ENCODE measurements at places on chromosomes 3 and 15.

- peak; percentile 57 for DNase-seq
These were observed 99.6 kb downstream of the FNDC3B start for GRCh38 chr3:172138792-172139507.

DNA sequence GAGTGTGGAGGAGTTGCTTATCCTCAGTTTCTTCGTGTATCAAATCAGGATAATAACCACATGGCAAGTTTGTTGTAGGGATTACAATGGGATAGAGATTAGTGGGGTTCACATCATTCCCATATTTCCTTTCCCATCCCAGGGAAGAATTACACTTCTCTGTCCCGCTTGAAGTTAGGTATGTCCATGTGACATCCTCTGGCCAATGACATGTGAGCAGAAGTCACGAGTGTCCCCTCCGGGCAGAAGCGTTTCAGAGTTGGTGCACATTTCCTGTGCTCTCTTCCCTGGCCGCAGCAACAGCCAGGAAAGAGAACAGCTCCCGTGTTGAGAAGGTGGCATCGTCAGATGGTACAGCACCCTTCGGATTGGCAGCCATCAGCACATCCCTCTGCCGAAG is 36.7 kb upstream of the HES1 start:
- DNase-seq, result no peak

- DNase-seq, result peak; percentile 44
These were observed 452 bp downstream of the TMEM158 start for GRCh38 chr3:45225465-45226205.

DNA sequence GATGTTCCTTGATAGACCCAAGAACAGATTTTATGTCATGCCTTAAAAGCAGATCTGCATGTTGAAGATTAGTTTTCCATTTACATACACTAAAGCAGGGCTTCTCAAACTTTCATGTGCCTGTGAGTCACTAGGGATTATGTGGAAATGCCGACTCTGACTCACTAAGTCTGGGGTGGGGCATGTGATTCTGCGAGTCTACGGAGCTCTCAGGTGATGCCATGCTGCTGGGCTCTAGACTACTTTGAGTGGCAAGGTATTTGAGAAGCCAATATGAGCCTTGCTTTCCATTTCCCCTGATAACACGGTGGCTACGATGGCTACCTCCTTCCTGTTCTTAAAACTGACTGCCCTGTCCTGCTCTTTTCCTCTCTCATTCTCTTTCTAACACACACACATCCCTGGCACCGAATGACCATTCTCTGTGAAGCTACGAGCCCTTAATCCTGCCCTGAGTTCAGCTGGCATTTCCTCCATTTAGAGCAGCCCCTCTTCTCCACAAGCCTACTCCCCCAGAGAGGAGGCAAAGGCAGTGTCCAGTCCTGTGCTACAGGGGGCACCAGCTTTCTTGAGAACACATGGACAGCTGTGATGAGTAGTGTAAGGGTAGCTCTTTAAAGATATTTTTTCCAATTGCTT is 39.7 kb upstream of the PYGO1 start:
- no peak for DNase-seq

DNA sequence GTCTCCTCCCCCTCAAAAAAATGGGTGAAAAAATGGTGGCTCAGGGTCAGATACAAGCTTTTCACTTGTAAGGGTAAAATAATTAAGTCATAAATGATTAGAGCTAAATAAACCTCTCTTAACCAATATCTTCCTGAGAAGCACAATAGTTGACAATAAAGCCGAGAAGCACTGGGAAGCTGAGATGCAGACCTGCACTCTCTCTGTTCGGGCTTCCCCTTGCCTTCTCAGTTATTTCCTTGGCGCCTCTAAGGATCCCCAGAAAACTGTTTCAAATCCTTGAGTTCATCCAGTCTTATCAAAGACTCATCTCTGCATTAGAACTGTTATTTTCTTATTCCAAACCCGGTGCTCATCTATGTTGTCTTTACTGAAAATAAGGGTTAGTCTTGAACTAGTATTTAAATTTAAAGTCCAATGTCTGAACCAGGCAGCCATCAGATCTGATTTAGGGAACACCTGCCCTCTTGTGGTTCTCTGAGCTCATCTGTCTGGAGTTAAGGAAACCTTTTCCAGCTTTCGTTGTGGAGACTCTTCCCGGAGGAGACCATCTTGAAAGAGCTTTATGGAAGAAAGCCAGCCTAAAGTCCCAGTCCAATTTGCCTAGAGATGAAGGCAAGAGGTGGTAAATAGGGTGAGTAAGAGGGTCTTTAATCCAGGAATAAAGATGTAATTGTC is 256.4 kb upstream of the MCTP2 start:
- DNase-seq, result no peak

- DNase-seq, result peak; percentile 27
These were observed 17.4 kb downstream of the GPR160 start for GRCh38 chr3:170055209-170055608.

DNA sequence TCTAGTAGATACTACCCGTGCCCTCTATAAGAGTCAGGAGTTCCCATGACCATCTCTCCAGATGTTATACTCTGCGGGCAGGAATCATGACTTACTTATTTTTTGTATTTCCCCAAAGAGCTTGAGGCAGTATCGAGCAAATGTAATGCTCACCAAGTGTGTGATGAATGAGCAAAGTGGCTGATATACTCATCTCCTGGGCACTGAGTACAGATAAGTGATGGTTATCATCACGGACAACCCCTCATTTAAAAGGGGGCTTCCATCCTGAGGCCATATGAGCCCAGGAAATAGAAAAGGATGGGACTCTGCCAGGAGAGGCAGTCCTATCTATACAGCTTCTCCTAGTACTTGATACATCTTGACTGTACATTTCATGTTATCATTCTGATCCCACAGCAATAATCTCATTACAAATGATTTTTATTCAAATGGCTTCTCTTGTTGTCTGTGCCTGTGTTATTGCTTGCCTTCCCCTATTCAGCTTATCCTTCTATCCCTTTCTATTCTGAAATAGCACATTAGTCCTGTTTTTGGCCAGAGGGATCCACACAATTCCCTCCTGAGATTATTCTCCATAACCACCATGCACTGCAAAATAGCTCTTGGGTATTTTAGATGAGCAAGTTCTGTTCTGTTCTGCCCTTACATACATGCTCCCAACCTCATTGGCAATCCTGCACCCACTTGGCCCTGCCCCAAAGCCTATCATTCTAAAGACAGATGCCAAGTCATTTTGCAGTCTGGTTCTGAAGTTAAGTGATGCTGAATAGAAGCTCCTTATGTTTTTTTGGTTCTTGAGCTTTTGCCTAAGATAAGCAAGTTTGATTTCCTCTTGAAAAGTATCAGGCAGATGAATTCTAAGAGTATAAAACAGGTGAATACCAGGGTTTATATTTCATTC is 48.0 kb upstream of the MRPL3 start:
- no peak for DNase-seq

GRCh38 chr3:120298996-120299395 is 14.0 kb upstream of the GPR156 start:
- DNase-seq, result no peak

GRCh38 chr15:74193299-74193718 is 9.3 kb downstream of the STRA6 start:
- no peak for DNase-seq

DNA sequence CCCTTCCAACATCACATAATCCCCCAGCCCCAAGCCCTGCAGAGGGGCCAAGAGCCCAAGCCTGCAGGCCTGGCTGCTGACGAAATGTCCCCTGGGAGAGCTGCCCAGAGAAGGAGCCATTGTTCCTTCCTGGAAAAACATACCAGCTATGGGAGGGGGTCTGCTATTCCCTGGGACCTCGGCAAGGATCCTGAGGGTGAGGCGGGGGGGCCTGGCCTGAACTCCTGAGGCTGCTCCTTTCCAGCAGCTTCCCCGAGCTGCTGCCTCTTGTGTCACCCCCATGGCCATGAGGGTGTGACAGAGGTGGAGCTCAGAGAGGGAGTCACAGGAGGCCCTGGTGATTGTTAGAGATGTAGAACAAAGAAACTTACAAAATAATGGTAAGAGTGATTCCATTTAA is 12.9 kb downstream of the LOXL1 start:
- DNase-seq, result no peak

GRCh38 chr3:178709051-178709450 is 172.8 kb downstream of the KCNMB2 start:
- DNase-seq, result no peak

- no peak for DNase-seq
These were observed 73.0 kb downstream of the EEFSEC start for GRCh38 chr3:128226186-128226725.

GRCh38 chr3:179580992-179581391 is 18.3 kb downstream of the ACTL6A start:
- DNase-seq, result no peak

GRCh38 chr3:135154186-135154585 is 359.1 kb downstream of the EPHB1 start:
- no peak for DNase-seq

DNA sequence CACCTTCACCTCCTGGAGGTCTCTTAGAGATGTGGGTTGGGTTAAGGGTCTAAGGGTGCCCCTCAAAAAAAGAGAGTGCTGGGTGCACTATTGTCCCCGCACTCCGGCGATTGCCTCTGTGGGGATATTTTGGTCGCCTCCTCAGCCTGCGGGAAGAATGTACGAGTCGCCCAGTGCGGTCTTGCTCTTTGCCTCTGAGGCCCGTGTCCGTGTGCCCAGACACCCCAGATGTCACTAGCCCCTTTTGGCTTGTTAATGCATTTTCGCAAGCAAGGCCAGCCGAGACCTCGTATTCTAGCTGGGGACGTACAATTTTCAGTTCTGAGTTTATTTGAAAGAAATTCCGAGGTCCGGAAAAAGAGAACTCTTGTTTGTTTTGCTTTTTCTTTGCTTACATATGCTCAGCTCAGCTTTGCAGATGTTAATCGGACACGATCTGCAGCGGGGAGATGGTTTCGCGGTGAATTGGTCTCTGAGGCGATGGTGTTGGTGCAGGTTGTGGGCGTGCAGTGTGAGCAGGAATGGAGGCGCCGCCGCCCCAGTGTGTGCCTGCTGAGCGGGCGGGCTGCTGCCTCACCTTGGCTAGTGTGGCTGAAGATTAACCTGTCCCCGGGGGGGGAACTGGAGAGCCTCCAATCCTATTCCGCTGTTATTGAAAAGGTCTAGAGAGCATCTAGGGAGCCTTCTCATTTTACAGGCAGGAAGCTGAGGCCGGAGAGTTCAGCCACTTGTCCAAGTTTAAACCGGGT is 1.4 kb downstream of the ST6GAL1 start:
- peak; percentile 73 for DNase-seq

DNA sequence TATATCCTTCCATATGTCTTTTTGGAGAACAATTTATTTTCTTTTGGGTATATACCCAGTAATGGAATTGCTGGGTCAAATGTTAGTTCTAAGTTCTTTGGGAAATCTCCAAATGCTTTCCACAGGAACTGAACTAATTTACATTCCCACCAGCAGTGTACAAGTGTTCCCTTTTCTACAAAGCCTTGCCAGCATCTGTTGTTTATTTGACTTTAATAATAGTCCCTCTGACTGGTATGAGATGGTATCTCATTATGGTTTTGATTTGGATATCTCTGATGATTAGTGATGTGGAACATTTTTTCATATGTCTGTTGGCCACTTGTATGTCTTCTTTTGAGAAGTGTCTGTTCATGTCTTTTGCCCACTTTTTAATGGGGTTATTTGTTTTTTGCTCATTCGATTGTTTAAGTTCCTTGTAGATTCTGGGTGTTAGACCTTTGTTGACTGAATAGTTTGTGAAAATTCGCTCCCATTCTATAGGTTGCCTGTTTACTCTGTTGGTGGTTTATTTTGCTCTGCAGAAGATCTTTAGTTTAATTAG is 48.4 kb downstream of the TMEM45A start:
- DNase-seq, result no peak

DNA sequence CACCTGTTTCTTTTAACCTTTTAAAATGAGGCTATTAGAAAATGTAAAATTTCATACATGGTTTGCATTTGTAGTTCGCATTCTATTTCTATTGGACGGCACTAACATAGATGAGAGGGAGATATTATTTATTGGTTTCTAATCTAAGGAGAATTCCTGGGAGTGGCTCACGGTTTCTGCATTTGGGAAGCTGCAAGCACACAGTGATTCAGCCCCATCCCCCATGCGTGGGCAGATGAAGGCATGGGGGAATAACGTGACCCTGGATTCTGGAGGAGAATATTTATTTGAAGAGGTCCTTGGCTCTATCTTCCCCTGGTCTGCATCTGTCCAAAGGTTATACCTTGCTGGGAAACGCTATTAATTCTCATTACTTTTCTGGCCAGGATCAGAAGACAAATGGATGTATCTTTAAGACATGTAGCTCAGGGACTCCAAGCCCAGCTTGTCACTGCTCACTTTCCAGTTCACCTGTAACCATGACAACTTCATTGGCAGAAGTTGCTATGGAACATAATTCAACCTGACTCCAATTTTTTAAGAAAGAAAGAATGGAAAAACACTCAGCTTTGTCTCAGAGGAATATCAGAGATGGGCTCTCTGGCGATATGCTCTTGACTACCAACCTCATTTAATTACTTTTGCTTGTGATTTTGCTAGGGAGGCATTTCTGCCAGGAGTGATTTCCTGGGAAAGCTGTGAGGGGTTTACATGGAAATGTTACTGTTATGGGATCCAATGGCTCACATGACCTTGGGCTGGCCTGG is 27.2 kb upstream of the POMGNT2 start:
- no peak for DNase-seq

GRCh38 chr15:80654299-80654698 is 40.8 kb upstream of the ABHD17C start:
- DNase-seq, result no peak

GRCh38 chr15:58095415-58095814 is 29.9 kb upstream of the ALDH1A2 start:
- DNase-seq, result no peak

DNA sequence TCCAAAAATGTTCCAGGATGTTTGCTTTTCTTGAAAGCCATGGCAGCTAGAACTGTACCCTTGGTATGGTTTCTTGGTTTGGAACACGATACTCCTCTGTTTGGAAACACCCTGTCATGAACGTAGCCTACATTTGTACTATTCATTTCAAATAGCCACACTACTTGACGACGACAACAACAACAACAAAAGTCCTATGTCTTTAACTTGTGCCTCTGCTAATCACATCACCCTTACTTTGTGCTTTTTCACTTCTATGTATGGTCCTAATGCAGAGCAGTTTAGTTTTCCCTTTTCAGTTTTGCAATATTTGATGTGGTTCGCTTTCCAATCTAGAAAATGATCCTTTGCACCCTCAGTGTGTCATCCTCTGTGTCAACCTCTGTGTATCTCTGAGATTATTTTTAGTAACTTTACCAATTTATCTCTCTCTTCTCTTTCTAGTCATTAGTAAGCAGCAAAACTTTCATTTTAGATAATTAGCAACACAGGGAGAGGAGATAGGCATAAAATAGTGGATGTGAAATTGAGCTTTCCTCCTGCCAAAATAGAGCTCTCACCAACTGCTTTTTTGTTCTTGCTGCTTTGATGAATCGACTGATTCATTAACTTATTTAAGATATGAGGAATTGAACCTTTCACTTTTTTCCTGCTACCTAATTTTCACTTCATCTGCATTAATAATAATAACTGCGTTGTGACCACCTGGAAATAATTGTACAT is 44.1 kb upstream of the TP63 start:
- no peak for DNase-seq

- DNase-seq, result no peak
These were observed 36.6 kb downstream of the FAN1 start for GRCh38 chr15:30940359-30940758.

All from stimulated activated naive CD8-positive, alpha-beta T cell treated with anti-CD3 and anti-CD28 coated beads, Interleukin-15, Interleukin-2, amounts not matched to agents 100 U/mL and 50 U/mL, for 24 hours (primary cell).